ENCODE measurements at places on chromosomes 11 and 22. TPM values are rescaled to one million over a fixed set of nuclear protein-coding genes. Genes with fewer than 3 reads are reported as not detected.
A peak's percentile ranks its signal among the peaks of the same experiment; 100 is the strongest.

DNA sequence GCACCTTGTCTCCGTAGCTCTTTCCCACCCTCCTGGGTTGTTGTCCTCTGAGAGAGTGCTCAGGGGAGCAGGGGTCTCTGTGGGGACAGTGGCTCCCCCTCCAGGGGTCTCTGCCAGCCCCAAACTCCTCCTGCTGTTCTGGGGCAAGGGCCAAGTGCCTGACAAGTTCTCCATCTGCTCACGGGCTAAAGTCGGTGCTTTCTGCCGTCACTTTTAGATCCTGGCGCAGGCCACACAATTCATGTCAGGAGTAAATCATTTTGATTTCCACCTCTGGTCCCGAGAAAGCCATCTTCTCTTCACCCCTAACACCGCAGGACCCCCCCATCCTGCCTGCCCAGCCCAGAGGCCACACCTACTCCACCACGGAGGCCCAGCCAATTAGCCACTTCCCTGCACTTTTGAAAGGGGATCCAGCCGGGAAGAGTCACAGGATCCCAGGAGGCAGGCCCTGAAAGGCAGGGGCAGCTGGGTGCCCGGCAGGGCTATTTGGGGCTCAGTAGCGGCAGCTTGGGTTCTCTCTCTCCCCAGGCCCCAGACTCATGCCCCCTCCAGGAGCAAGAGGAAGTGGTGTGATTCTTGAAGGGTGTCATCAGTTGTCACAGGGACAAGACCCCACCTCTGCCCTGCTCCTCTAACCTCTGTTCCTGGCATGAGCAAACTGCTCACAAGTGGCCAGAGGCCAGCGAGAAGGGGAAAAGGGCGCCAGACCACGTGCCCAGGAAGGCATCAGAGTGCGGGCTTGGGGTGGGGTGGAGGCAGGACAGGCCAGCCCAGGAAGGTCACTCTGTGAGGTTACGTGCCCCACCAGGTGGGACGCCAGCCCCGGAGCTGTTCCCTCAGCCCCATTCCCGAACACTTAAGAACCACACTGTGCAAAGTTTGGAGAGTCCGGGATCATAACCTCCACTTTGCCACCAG is 1.3 kb downstream of the MACROD1 start:
- no peak for DNase-seq
- peak overlapping the region; percentile 84 for H3K4me3 ChIP-seq
- H3K36me3 ChIP-seq = peaks cover 1% of the 10 kb centered on the region
- H3K27ac ChIP-seq = peak overlapping the region; percentile 78
- H3K27me3 ChIP-seq = no peaks in the 10 kb centered on the region

MED15 gene
- total RNA-seq = 227 TPM

THYN1 gene
- total RNA-seq = 65.8 TPM

- H3K36me3 ChIP-seq = no peaks in the 10 kb centered on the region
- H3K27me3 ChIP-seq = peaks cover 2% of the 10 kb centered on the region
- no peak for DNase-seq
- H3K4me3 ChIP-seq = no peak overlapping the region
- H3K27ac ChIP-seq = no peak overlapping the region
Observed at GRCh38 chr22:40654522-40655167, 18.1 kb upstream of the MRTFA start.

DNA sequence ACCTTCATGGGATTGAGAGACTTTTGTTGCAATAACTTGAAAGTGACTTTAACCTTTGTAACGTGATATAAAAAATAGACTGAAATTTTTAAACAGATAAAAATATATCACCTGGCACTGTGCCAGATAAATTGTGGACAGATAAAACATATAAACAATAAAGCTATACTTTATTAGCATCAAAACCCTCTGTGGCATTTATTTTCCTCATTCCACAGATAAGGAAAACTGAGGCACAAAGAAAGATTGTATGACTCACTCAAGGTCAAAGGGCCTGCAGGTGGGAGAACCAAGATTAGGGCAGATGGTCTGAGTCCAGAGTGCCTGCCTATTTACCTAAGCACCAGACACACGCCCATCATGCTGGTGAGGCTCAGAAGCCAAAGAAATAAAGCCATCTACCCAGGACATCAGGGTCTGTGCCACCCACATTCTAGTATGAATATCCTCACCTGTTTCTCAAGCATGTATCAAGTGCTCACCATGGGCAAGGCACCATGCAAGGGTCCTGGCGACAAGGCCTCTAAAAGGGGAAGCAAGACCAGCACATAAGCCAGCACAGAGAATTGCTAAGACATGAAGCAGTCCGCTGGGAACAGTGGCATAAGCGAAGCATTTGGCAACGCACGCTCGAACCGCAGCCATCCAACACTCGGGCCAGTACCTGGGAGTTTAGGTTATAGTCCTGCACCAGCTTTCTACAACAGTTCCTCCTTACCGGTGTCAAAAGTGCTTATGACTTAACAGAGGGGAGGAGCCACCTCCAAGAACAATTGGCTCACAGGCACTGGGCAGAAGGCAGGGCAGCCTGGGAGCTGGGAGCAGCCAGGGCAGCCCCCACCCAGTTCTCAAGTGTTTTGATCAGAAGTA is 17.6 kb downstream of the MYH9 start:
- H3K36me3 ChIP-seq = peaks cover 31% of the 10 kb centered on the region
- peaks cover 86% of the 10 kb centered on the region for H3K4me1 ChIP-seq
- peak overlapping the region; percentile 96 for H3K27ac ChIP-seq
- no peaks in the 10 kb centered on the region for H3K27me3 ChIP-seq

ST14 gene
- 0.67 TPM for total RNA-seq

GRCh38 chr11:474914-475506 is 24.9 kb downstream of the PTDSS2 start:
- H3K4me1 ChIP-seq = peaks cover 1% of the 10 kb centered on the region
- H3K27ac ChIP-seq = no peak overlapping the region
- no peaks in the 10 kb centered on the region for H3K36me3 ChIP-seq
- no peak for DNase-seq
- H3K27me3 ChIP-seq = no peaks in the 10 kb centered on the region
- no peak overlapping the region for H3K4me3 ChIP-seq

KCNJ11 gene
- 1.8 TPM for total RNA-seq

C11orf68 gene
- 42.8 TPM for total RNA-seq

MS4A6A gene
- total RNA-seq = 1.2 TPM

- peak overlapping the region; percentile 99 for H3K27ac ChIP-seq
- peak overlapping the region; percentile 89 for H3K4me3 ChIP-seq
- DNase-seq = no peak
- peaks cover 44% of the 10 kb centered on the region for H3K36me3 ChIP-seq
Observed at GRCh38 chr22:37284126-37284804, 2.0 kb downstream of the CYTH4 start.

DNA sequence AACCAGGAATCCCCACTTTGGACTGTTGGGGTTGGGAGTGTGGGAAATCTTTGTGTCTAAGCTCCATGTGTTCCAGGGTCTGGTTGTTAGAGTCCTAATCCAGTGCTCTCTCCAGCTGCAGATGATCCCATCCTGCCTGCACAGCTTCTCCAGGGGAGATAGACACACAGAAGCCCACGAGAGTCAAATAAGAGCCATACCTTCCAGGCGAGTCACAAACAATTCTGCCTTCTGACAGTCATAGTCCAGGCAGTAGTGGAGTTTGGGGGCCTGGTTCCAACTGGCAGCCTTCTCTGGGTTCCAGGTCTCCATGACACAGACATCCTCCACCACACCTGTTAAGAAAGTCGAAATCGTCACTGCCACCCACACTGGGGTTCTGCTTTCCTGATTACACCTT is 32.1 kb downstream of the SYT13 start:
- H3K27ac ChIP-seq = no peak overlapping the region
- H3K27me3 ChIP-seq = peaks cover 9% of the 10 kb centered on the region
- no peaks in the 10 kb centered on the region for H3K4me1 ChIP-seq
- no peaks in the 10 kb centered on the region for H3K36me3 ChIP-seq
- no peak for DNase-seq
- no peak overlapping the region for H3K4me3 ChIP-seq

DNA sequence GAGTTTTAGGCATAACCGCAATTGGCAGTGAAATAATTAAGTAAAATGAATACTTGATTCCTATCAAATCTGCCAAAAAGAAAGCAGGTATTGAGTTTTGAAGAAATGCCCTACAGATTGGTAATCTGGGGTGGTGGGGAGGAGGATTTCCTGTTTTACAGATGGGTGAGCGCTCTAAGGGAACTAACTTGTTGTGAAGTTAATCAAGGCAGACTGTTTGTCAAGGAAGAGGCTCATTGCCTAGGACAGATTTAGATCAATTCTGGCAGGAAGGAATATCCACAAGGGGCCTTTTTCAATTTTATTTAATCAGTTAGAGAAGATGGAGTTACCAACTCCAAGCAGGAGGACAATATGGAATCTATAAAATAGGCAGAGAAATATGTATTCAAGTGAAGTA is 271.5 kb upstream of the CCDC90B start:
- H3K27me3 ChIP-seq = no peaks in the 10 kb centered on the region
- no peak for DNase-seq
- no peak overlapping the region for H3K27ac ChIP-seq
- no peaks in the 10 kb centered on the region for H3K36me3 ChIP-seq
- no peaks in the 10 kb centered on the region for H3K4me1 ChIP-seq

- no peak overlapping the region for H3K27ac ChIP-seq
- H3K36me3 ChIP-seq = peaks cover 13% of the 10 kb centered on the region
Observed at GRCh38 chr11:46049325-46049897, 71.8 kb downstream of the PHF21A start.

GRCh38 chr11:110565357-110566336 is 135.9 kb downstream of the FDX1 start:
- H3K36me3 ChIP-seq = no peaks in the 10 kb centered on the region
- H3K27ac ChIP-seq = no peak overlapping the region
- H3K4me3 ChIP-seq = no peak overlapping the region
- peaks cover 5% of the 10 kb centered on the region for H3K27me3 ChIP-seq
- no peak for DNase-seq

DNA sequence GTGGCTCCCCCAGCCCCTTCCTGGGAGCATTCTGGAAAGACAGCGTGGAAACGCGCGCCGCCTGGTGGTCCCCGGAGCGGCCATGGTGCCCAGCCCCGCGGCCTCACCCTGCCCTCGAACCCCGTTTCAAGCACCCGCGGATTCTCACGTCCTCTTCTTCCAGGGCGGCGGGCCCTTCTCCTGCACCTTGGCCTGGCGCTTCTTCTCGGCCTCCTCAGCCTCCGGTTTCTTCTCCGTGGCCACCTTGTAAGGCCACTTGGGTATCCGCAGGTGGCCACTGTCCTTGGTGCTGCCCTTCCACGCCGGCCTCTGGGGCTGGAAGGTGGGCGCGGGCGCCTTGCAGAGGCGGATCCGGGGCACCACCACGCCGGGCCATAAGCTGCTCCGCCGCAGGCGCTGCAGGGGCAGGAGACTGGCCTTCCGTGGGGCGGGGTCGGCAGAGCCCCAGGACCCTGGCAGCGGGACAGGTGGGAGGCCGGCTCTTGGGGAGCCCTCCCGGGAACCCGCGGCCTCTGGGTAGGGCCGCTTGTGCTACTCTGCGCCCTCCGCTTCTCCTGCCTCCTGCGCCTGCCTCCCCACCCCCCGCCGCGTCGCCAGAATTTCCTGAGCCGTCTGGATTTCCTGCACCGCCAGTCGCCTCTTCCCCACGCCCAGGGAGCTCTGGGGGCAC is 83.4 kb downstream of the TRIM51G start:
- no peaks in the 10 kb centered on the region for H3K27me3 ChIP-seq
- H3K36me3 ChIP-seq = no peaks in the 10 kb centered on the region
- H3K4me3 ChIP-seq = no peak overlapping the region
- no peaks in the 10 kb centered on the region for H3K4me1 ChIP-seq

- no peaks in the 10 kb centered on the region for H3K4me1 ChIP-seq
- H3K36me3 ChIP-seq = no peaks in the 10 kb centered on the region
- peaks cover 13% of the 10 kb centered on the region for H3K27me3 ChIP-seq
- no peak for DNase-seq
Observed at GRCh38 chr22:27317096-27317495, 484.5 kb downstream of the MN1 start.

All from activated naive CD8-positive, alpha-beta T cell treated with anti-CD3 and anti-CD28 coated beads, Interleukin-2, amount 10 ng/mL, durations not matched to agents 7 days and 5 days (primary cell).